ENCODE measurements at places on chromosomes 12 and 14.
A peak's percentile ranks its signal among the peaks of the same experiment; 100 is the strongest.

DNA sequence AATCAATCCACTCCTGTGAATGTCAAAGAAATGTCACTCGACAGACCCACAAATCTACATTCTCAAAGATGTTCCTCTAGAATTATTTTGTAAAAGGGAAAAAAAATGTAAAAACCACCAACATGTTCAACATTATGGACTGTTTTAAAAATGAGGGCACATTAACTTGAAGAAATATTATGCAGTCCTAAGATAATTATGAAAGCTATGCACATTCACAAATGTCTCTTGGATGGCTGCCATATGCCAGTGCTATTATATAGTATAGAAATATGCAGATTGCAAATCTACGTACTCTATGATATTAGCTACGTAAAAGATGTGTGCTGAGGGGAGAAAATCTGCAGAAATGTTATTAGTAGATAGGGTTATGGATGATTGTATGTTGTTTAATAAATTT, 334.2 kb downstream of the BMP4 start:
- DNase-seq = no peak

DNA sequence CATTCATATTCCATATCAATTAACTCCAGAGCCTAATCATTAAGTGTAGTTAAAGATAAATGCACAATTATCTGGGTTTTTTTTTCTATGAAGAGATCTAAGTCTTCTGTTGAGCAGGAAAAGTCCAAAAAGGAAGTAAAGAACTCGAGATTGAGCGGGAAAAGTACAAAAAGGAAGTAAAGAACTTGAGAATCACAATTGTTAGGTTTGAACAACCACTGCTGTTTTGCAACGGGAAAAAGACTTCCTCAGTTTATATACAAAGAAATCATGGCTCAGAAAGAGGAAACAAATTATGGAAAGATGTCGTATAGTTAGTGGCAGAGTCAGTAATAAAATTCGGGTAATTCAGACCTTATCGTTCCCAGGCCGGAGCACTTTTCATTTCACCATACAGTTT, 63.3 kb downstream of the PPP1R12A start:
- no peak for DNase-seq

DNA sequence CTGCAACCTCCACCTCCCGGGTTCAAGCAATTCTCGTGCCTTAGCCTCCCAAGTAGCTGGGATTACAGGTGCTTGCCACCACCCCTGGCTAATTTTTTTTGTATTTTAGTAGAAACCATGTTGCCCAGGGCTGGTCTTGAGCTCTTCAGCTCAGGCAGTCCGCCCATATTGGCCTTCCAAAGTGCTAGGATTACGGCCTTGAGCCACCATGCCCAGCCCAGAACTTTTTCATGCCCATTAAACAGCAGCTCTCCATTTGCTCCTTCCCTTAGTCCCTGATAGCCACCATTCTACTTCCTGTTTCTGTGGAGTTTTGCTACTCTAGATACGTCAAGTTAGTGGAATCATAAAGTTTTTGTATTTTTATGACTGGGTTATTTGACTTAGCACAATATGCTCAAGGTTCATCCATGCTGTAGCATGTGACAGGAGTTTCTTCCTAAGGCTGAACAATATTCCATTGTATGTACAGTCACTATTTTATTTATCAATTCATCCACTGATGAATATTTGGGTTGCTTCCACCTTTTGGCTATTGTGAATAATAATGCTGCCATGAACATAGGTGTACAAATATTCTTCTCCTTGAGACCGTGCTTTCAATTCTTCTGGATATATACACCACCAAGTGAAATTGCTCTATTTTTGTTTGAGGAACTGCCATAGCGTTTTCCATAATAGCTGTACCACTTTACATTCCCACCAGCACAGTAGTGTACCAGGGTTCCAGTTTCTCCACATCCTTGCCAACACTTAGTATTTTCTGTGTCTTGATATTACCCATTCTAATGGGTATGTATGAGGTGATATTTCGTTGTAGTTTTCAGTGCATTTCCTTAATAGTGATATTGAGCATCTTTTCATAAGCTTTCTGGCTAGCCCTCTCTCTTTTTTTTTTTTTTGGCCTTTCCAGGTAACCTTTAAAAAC, 15.0 kb downstream of the ATF1 start:
- DNase-seq = no peak

DNA sequence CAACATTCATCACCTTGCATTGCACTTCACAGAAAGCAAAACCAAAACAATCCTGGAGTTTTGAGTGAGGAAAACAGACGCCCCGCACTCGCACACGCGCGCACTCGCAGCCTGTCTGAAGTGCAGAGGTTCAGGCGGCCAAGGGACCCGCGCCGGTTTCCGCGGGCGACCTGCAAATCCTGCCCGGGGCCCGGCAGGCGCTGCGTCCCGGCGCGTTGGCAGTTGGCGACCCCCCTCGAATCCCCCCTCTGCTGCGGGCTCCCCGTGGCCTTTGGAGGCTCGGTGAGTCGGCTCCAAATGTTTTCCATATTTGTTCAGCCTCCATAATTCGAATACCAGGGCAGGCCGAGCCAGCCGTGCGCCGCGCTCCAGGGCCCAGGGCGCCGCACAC, at the start of gene SSPN:
TSS of gene SSPN (plus strand) at position 324 of the 391 bp plus-strand sequence. CDS start 100 bp downstream, outside the sequence.
- DNase-seq = peak; percentile 63

DNA sequence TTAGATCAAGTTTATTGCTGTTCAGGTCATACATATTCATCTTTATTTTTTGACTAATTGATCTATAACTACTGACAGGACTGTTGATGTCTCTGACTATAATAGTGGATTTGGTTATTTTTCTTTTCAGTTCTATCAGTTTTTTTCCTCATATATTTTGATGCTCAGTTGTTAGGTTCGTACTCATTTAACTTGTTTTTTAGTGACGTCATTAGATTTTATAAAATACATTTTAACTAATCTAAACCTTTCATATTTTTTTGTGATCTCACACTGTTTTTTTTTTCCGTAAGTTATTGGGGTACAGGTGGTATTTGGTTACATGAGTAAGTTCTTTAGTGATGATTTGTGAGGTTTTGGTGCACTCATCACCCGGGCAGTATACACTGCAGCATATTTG, 841.2 kb upstream of the FBXO33 start:
- no peak for DNase-seq

DNA sequence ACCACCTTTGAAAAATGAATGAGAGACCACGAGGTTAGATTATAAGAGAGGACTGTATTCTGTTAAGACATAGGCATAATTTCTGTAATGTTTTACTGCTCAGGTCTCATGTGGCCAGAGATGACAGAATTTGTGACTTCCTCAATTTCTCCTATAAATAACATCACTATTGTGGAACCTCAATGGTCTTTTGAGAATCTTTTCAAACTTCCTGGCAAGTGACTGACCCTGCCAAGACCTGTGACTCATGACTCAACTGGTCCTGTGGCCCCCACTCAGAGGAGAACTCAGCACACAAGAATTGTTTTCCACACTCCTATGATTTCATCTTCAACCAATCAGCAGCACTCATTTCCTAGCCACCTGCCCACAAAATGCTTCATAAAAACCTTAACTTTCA, 508.2 kb upstream of the ATP2B1 start:
- DNase-seq = no peak

- no peak for DNase-seq
Observed at GRCh38 chr12:49092816-49093406, 1.7 kb downstream of the DHH start.

- DNase-seq = no peak
Observed at GRCh38 chr12:17652436-17652835, 437.6 kb downstream of the RERGL start.

- DNase-seq = no peak
Observed at GRCh38 chr12:52632656-52633055, 14.3 kb upstream of the KRT73 start.

DNA sequence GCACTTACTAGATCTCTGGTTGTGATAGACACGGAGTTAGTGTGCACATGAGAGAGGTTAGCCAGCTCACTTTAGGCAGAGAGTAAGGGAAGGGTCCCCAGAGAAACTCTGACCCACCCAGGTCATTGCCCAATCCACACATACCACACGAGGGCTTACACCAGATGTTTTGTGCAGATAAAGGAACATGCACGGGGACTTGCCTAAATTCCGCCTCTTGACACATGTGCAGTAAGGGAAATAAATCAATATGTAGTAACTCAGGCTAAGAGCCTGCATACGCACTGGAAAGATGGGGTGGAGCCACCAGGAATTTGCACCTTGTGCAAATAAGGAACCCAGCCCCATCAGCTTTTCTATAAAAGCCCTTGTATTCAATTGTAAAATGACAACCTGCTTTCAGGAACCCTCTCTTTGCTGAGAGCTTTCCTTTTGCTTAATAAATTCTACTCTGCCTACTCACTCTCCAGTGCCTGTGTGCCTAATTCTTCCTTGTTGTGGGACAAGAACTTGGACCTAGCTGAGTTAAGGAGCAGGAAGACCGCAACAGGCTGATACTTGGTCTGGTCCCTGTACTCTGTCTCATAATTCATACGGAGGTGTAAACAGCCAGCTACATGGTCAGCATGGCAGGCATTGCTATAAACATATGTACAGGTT, 120.2 kb downstream of the EMP1 start:
- DNase-seq = no peak

GRCh38 chr14:23056956-23057756, at the start of gene CDH24:
TSS of gene CDH24 (minus strand) at chr14:23057520. CDS start at chr14:23055733, 1,787 bp downstream.
- DNase-seq = peak; percentile 86

DNA sequence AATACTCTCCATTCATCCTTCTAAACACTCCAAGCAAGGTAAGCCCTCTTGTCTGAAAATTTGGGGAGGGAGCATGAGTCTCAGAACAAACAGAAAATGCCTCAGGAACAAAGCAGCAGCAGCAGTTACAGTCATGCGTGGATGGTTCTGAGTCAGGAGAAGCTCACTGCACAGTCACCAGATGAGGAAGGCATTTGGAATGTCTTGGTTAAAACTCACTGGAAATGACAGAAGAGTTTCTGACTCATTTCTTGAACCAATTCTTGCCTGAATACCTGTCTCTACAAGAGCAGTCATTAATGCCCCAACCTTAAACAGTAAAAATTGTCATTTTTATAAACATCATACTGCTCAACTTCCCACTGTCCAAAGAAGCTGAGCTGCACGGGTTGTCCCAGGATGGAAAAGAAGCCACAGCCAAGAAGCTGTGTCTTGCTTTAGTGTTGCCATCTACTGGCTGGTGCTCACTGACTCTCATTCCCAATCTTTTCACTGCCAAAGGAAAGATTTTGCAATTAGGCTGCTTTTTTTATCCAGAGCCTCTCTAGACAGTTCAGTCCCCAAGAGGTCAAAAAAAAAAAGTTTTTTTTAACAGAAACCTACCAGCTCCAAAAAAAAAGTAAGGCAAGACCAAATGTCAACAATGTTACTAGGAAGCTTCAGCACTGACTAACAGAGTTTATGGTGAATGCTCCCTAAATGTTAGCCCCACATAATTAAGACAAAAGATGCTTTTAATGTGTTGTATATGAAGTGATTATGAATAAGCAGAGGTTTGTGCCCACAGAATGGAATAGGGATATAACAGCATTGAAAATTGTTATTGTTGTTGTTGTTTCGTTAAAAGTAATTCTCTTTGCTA, 40.4 kb downstream of the KICS2 start:
- DNase-seq = peak; percentile 6

- no peak for DNase-seq
Observed at GRCh38 chr14:37559386-37559785, 35.7 kb downstream of the FOXA1 start.

GRCh38 chr14:72638021-72638420, 255.9 kb downstream of the DPF3 start:
- no peak for DNase-seq

GRCh38 chr14:64792231-64792630, 87.5 kb downstream of the SPTB start:
- DNase-seq = no peak

GRCh38 chr14:89616852-89617341, 199.9 kb upstream of the FOXN3 start:
- DNase-seq = peak; percentile 20

- DNase-seq = no peak
Observed at GRCh38 chr12:96431067-96431466, 30.8 kb upstream of the CDK17 start.

- no peak for DNase-seq
Observed at GRCh38 chr12:14244876-14245669, 120.4 kb upstream of the ATF7IP start.

DNA sequence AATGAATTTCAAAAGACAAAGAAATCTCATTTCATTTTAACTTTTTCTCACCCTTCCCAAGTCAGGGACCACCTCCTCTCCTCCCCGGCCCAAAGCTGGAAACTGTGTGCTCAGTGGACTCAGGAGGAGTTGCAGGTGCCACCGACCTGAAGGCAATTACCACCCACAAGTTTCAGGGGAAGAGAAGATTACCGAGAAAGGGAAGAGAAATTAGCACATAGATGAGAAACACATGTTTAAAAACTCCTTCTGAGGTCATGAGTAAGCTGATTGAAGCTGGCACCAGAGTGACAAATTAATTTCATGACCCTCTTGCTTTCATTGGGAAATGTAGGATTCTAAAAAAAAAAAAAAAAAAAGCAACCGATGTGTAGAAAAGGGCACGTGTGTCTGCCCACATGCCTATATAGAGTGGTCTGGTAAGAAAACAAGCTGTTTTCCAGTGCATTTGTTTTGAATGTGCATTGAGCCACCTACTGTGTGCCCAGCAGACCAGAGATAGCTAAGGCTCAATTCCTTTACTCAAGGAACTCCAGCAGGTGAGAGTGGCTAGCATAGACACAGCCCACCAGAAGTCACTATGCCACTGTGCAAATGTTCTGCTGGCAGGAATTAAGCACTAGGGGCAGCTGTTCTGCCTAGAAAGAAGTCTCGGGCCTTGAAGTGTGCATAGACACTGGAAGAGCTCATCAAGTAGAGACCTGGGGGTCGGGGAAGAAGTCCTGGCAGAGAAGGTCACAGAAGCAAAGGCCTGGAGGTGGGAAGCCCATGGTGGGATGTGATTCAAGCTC, 30.5 kb downstream of the DPF3 start:
- DNase-seq = no peak

- DNase-seq = no peak
Observed at GRCh38 chr12:52043386-52044212, 7.6 kb upstream of the NR4A1 start.

DNA sequence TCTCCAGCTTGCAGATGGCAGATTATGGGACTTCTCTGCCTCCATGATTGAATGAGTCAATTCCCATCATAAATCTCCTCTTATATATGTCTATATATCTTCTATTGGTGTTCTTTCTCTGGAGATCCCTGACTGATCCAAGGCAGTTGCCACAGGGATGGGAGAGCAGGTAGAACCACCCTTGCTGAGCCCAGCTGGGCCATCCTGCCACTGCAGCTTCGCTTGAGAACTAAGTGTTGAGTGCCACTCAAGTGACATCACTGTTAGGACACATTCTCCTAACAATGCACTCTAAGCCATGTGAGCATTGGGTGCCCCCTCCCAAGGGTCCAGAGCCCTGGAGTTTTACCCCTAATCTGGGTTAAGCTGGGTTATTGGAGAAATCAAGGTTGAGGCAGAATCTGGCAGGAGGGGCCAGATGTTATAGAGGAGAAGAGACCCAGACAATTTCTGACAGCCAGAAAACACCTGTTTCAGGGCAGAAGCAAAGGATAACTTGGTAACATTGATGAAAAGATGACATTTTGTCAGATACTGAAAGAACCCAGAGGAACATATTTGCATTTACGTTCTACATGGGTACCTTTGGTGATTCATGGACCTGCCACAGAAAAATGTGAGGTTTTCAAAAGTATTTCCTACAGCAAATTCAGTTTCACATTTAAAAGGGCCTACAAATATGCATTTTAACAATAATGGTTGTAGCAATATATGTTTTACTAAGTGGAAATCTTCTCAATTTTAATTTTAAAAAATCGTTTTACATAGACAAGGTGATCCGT, 57.2 kb upstream of the MAX start:
- DNase-seq = no peak

Data from nephron progenitor cell (in vitro differentiated cells).